Upper lobe of left lung (tissue), 6 donors: ENCODE measurements at places on chromosomes 1 and 21.

- H3K4me1 ChIP-seq, result peaks cover 70% of the 10 kb centered on the region
- H3K4me3 ChIP-seq, result peak overlapping the region; percentile 4
- peak; percentile 43 for DNase-seq
Measured at GRCh38 chr1:208238710-208239472, 5.3 kb downstream of the PLXNA2 start.

- no peak for DNase-seq
- no peak overlapping the region for H3K4me3 ChIP-seq
- no peaks in the 10 kb centered on the region for H3K27me3 ChIP-seq
- H3K36me3 ChIP-seq, result peaks cover 7% of the 10 kb centered on the region
- no peak overlapping the region for H3K27ac ChIP-seq
Measured at GRCh38 chr1:5891736-5892135, 100.5 kb downstream of the NPHP4 start.

DNA sequence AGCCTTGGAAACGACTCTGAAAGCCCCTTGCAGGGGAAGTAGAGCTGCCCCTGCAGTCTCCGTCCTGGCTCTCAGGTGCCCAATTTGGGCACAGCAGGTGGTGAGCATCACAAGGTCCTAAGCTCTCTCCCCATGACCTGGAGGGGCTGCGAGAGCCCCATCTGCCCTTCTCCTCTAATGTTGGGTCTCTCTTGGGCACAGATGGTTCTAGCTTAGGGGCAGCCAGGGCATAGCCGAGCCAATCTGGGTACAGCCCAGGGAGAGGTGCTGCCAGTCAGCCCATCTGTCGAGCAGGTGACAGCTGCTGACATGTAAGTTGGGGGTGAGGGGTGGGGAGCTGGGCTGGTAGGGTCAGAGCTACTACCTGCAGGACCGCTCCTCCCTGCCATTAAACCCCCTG lies 50.7 kb downstream of the SYT2 start:
- H3K27ac ChIP-seq, result no peak overlapping the region
- no peaks in the 10 kb centered on the region for H3K27me3 ChIP-seq
- no peaks in the 10 kb centered on the region for H3K4me1 ChIP-seq
- no peaks in the 10 kb centered on the region for H3K36me3 ChIP-seq
- no peak for DNase-seq

GRCh38 chr1:44805311-44806024 lies 1.7 kb downstream of the DYNLT4 start:
- H3K36me3 ChIP-seq, result peaks cover 17% of the 10 kb centered on the region
- H3K4me1 ChIP-seq, result peaks cover 85% of the 10 kb centered on the region
- peak overlapping the region; percentile 99 for H3K27ac ChIP-seq
- DNase-seq, result no peak
- H3K27me3 ChIP-seq, result no peaks in the 10 kb centered on the region
- H3K4me3 ChIP-seq, result peak overlapping the region; percentile 28

- H3K4me3 ChIP-seq, result no peak overlapping the region
- DNase-seq, result no peak
- H3K4me1 ChIP-seq, result no peaks in the 10 kb centered on the region
- H3K36me3 ChIP-seq, result no peaks in the 10 kb centered on the region
- H3K27me3 ChIP-seq, result no peaks in the 10 kb centered on the region
Measured at GRCh38 chr1:184188037-184188436, 136.5 kb downstream of the TSEN15 start.

DNA sequence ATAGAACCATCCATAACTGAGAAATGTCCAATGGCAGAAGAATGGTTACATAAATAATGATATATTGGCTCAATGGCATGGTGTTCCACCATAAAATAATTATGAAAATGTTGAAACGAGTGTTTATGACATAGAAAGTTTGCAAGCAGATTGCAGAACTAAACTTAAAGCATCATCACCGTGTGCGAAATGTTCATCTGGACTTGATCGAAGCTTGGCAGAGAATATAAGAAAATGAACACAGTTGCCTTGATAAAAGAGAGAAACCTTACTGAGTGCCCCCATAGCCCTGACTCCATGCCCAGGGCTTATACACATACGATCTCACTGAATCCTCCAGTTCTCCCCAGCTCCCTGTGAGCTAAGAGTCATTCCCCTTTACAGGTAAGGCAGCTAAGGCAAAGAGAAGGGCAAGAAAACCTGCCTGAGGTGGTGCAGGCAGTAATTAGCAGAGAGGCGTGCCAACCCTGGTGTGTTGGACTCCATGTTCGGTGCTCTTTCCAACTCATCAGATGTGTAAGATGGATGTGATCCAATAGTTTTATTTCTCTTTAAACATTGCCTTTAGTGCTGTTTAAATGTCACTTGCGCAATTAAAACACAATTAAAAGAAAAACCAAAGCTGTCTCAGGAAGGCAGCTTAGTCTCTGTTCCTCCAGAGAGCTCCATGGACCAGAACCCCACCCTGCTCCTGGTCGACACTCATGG lies 21.8 kb upstream of the SPOCD1 start:
- H3K36me3 ChIP-seq, result no peaks in the 10 kb centered on the region
- no peaks in the 10 kb centered on the region for H3K4me1 ChIP-seq
- no peak overlapping the region for H3K4me3 ChIP-seq
- H3K27me3 ChIP-seq, result no peaks in the 10 kb centered on the region
- H3K27ac ChIP-seq, result no peak overlapping the region

GRCh38 chr1:94332952-94333351 lies 85.2 kb upstream of the ABCD3 start:
- no peak overlapping the region for H3K4me3 ChIP-seq
- no peaks in the 10 kb centered on the region for H3K36me3 ChIP-seq
- peak overlapping the region; percentile 27 for H3K27ac ChIP-seq
- H3K4me1 ChIP-seq, result peaks cover 24% of the 10 kb centered on the region

DNA sequence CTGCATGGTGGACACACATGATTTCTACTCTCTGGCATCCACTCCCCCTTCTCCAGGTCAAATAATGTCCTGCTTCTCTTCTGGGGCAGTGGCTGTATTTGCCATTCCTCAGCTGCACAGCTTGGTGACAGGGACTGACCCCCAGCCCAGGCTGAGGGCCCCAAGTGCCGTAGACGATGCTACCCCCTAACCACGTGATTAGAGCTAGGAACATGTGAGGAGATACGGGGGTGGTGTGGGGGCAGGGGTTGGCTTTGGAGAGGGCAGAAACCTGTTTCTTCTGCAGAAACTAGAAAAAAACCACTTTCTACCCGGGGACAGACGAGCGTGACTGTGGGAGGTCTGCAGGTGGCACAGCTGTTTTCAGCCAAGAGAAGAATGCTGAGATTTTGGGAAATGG lies 192.4 kb downstream of the SIPA1L2 start:
- H3K4me1 ChIP-seq, result peaks cover 8% of the 10 kb centered on the region
- no peaks in the 10 kb centered on the region for H3K27me3 ChIP-seq
- H3K36me3 ChIP-seq, result peaks cover 6% of the 10 kb centered on the region
- H3K27ac ChIP-seq, result no peak overlapping the region
- DNase-seq, result no peak

- no peaks in the 10 kb centered on the region for H3K27me3 ChIP-seq
- no peak for DNase-seq
Measured at GRCh38 chr1:209256766-209257350, 326.7 kb upstream of the CAMK1G start.

GRCh38 chr1:22949822-22950331 lies 22.8 kb downstream of the LACTBL1 start:
- H3K4me3 ChIP-seq, result no peak overlapping the region
- peaks cover 11% of the 10 kb centered on the region for H3K4me1 ChIP-seq
- DNase-seq, result no peak
- H3K27me3 ChIP-seq, result no peaks in the 10 kb centered on the region

DNA sequence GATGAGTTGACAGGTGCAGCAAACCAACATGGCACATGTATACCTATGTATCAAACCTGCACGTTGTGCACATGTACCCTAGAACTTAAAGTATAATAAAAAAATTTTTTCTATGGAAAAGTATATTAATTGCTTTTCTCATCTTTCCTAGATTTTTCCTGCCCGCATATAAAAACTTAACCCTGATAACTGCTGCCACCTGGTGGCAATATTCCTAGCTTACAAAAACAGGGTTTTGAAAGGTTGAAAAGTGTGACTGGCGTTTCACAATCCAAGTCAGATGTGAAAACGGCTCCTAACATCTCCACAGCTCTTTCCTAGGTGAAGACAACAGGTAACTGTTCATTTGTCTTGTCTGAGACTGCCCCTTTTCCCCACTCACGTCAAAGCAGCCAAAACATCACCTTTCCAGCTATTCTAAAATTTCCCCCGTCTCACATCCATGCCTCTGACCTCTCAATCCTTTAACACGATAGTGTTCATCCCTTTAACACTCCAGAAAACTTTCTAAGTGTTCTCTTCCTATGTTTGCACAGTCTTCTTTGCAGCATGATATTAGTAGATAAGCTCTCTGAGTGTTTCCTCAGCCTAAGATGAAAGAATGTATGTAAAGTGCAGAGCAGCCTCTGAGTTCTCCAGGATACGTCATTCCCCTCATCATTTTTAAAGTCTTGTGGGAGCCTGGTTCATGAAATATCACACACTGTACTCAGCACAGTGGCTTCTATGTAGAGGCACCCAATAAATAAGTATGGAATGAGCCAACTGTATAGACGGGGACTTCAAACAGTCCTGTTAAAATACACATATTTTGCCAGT lies 27.5 kb downstream of the OVGP1 start:
- DNase-seq, result peak; percentile 47
- no peaks in the 10 kb centered on the region for H3K36me3 ChIP-seq
- no peaks in the 10 kb centered on the region for H3K27me3 ChIP-seq

DNA sequence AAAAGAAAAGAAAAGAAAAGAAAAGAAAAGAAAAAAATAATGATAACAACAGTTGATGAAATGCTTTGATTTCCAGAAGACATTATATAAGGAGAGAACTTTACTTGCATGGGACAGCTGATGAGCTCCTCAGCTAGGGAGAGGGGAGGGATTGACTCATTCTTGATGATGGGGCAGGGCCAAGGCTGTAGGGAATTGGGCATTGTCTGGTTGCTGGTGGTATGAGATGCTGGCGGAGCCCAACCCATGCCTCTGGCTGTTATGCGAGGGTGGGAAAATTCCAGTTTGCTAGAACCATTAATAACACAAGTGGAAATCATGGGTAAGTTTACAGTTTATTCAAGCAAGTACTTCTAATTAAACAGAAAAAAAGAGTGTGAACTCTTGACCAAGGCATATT lies 36.0 kb upstream of the KIF26B start:
- no peaks in the 10 kb centered on the region for H3K4me1 ChIP-seq
- no peak for DNase-seq
- H3K27ac ChIP-seq, result no peak overlapping the region
- H3K36me3 ChIP-seq, result no peaks in the 10 kb centered on the region
- no peaks in the 10 kb centered on the region for H3K27me3 ChIP-seq
- H3K4me3 ChIP-seq, result no peak overlapping the region

- no peak overlapping the region for H3K27ac ChIP-seq
- DNase-seq, result peak; percentile 37
- H3K27me3 ChIP-seq, result no peaks in the 10 kb centered on the region
- no peaks in the 10 kb centered on the region for H3K4me1 ChIP-seq
Measured at GRCh38 chr1:157369808-157370521, 182.3 kb downstream of the FCRL5 start.

DNA sequence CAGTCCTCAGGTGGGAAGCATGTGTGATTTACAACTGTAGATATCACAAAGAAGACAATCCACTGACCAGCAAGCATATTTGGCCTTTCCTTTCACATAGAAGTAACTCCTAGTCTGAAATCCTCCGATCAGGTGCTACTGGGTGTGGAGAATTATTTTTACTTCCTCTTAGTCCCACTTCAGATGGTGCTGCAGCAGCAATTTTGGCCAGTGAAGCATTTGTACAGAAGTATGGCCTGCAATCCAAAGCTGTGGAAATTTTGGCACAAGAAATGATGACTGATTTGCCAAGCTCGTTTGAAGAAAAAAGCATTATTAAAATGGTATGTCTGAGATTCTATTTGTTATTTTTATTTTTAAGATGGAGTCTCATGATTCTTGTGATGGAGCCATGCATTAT lies 51.0 kb downstream of the SCP2 start:
- H3K36me3 ChIP-seq, result peaks cover 6% of the 10 kb centered on the region
- no peaks in the 10 kb centered on the region for H3K4me1 ChIP-seq
- H3K27ac ChIP-seq, result no peak overlapping the region
- H3K4me3 ChIP-seq, result no peak overlapping the region
- peak; percentile 23 for DNase-seq

DNA sequence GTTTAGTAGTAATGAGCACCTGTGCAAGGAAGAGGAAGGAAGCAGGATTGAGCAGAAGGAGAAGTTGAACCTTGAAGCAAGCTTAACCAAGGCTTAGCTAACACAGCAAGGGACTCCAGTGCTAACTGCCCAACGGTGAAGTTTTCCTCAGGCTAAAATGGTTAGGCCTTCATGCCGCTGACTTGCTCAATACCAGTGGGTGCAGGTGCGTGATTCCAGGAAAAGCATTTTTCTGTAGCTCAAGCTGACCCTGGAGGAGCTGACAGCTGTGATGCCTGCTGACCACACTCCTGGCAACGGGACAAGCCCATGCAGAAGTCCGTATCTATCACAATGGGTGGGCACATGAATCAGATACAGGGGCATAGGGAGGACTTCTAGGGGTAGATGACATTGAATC lies 76.5 kb upstream of the FGGY start:
- no peak overlapping the region for H3K27ac ChIP-seq
- no peaks in the 10 kb centered on the region for H3K27me3 ChIP-seq
- no peaks in the 10 kb centered on the region for H3K36me3 ChIP-seq
- H3K4me1 ChIP-seq, result no peaks in the 10 kb centered on the region

- H3K4me1 ChIP-seq, result no peaks in the 10 kb centered on the region
- no peak overlapping the region for H3K4me3 ChIP-seq
- no peaks in the 10 kb centered on the region for H3K27me3 ChIP-seq
- no peak for DNase-seq
- H3K36me3 ChIP-seq, result no peaks in the 10 kb centered on the region
Measured at GRCh38 chr1:69982992-69983391, 222.4 kb downstream of the LRRC40 start.

GRCh38 chr1:37472281-37472680 lies 2.1 kb upstream of the ZC3H12A start:
- peaks cover 63% of the 10 kb centered on the region for H3K4me1 ChIP-seq
- no peaks in the 10 kb centered on the region for H3K27me3 ChIP-seq
- H3K36me3 ChIP-seq, result peaks cover 14% of the 10 kb centered on the region
- peak overlapping the region; percentile 76 for H3K27ac ChIP-seq
- no peak for DNase-seq
- no peak overlapping the region for H3K4me3 ChIP-seq

DNA sequence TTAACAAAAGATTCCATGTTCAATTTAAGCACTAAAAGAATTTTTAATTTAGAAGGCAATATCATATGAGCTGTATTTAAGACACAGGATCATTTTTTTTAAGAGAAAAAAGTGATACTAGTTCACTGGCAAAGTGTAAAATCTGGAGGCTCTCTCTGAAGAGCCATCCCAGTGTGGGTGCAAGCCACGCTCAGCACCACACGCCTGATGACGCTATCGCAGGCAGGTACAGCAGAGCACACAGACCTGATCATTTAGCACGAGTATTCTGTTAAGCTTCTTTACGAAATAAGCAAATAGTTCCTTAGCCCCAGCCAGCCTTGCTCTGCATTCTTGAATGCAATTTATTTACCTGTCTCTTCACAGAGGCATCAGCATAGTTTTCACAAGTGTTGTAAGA lies 198.6 kb downstream of the SIPA1L2 start:
- no peaks in the 10 kb centered on the region for H3K27me3 ChIP-seq
- no peak for DNase-seq
- H3K27ac ChIP-seq, result no peak overlapping the region
- H3K4me1 ChIP-seq, result peaks cover 9% of the 10 kb centered on the region
